Skeletal muscle cell (primary cell): ENCODE measurements at places on chromosomes 12 and 14.

- DNase-seq, result no peak
Measured at GRCh38 chr12:6358881-6359280, 16.5 kb downstream of the SCNN1A start.

DNA sequence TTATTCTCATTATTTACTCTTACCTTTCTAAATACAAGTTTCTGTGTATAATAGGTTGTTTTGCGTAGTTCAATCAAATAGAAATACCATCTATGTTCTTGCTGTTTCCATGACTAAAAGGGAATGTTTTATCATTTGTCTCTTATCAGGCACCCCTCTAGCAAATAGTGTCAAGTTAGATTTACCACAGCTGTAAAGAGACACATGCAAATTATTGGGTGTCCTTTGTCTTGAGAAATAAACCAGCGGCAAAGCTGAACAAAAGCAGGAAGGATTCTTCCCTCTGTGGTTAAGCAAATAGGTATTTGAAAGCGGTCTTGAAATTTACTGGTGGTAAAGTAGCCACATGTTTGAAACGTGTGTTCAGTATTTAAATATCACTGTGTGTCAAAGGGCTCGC, 405.9 kb downstream of the TMTC2 start:
- DNase-seq, result no peak

DNA sequence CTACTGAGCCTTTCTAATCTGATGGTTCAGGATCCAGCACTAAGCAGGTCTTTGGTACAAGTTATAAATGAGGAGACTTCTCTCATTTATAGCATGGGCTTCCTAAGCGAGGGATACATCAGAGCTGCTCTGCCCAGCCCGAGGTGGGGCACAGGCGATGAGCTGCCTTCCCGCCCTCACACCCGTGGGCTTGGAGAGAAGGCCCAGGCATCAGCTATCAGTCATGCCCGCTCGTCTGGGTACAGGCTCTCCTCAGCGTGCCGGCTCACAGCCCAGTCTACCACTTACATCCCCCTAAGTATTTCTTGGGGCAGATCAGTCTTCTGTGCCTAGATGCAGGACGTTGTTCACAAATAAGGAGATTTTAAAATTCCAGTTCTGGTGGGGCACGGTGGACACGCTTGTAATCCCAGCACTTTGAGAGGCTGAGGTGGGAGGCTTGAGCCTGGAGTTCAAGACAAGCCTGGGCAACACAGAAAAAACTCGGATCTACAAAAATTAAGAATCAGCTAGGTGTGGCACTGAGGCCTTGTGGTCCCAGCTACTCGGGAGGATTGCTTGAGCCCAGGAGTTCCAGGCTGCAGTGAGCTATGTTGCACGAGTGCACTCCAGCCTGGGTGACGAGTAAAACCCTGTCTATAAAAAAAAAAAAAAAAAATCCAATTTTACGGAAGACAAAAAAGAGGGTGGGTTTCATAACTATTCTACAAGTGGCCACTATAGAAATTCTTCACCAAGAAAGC, 57.0 kb downstream of the CCDC88C start:
- DNase-seq, result no peak

- no peak for DNase-seq
Measured at GRCh38 chr12:104973250-104973649, 12.9 kb upstream of the NOPCHAP1 start.

GRCh38 chr14:76434220-76434619, 58.3 kb downstream of the ESRRB start:
- DNase-seq, result no peak

DNA sequence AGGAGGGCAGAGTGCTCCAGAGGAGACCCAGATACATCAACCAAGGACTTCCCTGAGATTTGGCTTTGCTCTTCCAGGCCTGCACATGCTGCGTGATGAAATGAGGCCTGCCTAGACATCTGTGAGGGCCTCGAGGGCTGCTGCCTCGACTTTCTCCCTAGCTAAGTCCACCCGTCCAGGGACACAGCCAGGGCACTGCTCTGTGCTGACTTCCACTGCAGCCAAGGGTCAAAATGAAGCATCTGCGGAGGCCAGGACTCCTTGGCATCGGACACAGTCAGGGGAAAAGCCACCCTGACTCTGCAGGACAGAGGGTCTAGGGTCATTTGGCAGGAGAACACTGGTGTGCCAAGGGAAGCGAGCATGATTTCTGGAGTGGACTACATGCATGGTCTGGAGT, 10.7 kb downstream of the SLC25A47 start:
- no peak for DNase-seq

DNA sequence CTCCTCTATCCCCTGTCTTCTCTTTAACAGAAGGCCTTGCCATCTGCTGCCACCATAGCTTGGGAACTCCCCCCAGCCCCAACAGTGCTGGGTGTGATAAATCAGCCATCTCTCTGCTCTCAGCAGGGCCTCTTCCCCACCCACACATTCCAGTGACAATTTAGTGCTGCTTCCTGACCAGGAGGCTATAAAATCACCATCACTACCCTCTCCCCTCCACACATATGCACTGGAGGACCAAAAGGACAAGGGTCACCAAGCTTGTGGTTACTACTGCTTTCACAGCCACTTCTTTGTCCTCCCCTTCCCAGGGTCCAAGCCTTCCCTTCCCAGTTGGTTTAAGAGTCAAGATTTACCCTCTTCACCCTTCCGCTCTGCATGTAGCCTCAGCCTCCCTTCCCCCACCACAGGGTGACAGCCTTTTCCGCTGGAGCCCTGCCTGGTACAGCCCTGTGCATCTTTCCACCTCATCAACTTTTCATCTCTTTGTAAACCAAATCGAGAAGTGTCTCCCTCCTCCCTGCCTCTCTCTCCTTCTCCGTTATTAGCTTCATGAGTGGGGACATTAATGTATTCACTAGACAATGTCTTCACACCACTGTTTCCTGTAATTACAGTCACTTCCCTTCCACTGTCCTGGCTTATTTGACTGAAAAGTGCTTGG, 9.4 kb downstream of the PSMB5 start:
- DNase-seq, result no peak
